ENCODE measurements at places on chromosomes 13 and 19. TPM values are rescaled to one million over a fixed set of nuclear protein-coding genes. Genes with fewer than 3 reads are reported as not detected.
A peak's percentile ranks its signal among the peaks of the same experiment; 100 is the strongest.

The ELSPBP1 gene
- polyA plus RNA-seq = not detected

The MEIOSIN gene
- not detected for polyA plus RNA-seq

The ZNF793 gene
- polyA plus RNA-seq = 0.37 TPM

DNA sequence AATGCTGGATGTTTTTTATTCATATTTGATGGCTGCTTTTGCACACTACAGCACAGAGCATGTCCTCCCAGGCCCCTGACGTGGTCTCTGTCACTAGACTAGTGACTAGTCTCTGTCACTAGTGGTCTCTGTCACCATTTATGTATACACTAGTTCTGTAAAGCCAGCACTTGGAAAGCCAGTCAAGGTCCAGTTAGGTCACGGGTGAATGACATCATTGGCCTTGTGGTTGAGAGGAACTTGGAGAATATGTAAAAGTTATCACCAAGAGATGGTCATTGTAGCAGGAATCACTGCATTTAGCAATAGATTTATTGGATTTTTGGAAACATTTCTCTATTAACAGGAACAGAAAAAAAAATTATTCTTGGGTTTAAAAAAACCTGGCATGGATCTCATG is 72.9 kb downstream of the SHISA2 start:
- DNase-seq = no peak

DNA sequence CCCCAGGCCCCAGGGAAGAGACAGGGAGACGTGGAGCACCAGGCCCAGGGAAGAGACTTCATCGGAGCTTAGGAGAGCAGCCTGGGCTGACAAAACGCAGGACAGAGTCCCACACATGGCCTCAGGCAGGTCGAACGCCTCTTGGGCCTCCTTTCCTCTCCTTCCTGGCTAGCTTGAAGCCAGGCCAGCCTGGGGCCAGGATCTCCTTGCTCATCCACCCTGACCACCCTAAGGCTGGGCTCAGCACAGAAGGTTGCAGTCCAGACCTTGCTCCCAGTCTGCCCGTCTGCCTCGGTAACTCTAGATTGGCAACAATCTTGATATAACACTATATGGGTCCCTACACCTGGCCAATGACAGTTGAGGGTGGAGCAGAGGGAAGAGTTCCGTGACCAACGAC is 10.1 kb downstream of the PPP6R1 start:
- no peak for DNase-seq

DNA sequence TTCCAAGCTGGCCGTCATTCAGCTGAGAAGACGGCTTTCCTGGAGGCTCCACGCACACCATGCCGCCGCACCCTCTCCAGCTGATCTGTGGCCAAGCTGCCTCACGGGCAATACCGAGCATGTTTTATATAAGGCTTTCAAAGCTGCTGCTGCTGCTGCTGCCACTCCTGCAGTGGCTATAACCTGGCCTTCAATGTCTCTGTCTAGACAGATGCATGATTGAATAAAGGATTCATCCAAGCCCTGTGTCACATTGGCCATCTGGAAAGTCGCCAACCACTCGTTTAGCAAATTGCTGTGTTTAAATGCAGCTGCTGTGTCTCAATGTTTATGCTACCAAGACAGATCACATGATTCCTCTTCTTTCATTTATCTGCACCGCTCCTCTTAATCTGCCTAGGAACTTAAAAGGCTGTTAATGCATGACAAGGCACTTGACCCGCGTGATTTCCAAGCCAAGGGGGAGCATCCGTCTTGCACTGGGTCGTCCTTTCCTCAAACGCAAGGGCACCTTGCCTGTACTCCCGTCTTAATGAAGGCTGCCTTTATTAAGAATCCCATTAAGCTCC is 114.3 kb downstream of the TEX26 start:
- DNase-seq = no peak

DNA sequence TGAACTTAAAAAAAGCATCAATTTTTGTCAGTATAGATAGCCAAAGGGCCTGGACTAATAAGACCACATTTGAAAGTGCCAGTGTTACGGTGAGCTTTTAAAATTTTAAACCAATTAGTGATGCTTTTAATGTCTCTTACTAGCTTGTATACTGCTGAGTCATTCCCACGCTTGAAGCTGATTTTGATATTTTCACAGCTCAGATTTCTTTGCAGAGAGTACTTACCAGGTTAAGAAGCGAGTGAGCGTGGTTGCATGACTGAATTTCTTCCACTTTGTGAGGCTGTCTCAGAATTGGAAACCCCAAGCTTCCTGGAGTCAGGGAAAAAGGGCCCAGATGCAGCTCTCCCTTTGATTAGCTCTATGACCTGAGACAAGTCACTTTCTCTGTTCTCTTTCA is 74.5 kb upstream of the NBEA start:
- DNase-seq = no peak

- DNase-seq = no peak
Observed at GRCh38 chr19:36019061-36019670, 5.2 kb upstream of the ALKBH6 start.

DNA sequence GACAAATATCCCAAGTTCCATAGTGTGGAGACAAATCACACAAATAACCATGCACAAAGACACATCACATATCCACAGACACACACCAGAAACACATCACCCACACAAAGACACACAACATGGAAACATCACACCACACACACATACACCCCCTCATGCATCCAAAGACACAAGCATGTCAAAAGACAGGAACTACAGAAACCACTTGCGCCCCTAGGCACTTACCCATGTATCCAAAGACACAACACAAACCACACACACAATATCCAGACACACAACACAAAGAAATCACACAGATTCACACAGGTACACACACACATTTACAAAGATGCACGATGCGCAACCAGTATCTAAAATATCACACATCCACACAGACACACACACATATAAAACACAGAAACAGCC is 901 bp downstream of the DPF1 start:
- no peak for DNase-seq

DNA sequence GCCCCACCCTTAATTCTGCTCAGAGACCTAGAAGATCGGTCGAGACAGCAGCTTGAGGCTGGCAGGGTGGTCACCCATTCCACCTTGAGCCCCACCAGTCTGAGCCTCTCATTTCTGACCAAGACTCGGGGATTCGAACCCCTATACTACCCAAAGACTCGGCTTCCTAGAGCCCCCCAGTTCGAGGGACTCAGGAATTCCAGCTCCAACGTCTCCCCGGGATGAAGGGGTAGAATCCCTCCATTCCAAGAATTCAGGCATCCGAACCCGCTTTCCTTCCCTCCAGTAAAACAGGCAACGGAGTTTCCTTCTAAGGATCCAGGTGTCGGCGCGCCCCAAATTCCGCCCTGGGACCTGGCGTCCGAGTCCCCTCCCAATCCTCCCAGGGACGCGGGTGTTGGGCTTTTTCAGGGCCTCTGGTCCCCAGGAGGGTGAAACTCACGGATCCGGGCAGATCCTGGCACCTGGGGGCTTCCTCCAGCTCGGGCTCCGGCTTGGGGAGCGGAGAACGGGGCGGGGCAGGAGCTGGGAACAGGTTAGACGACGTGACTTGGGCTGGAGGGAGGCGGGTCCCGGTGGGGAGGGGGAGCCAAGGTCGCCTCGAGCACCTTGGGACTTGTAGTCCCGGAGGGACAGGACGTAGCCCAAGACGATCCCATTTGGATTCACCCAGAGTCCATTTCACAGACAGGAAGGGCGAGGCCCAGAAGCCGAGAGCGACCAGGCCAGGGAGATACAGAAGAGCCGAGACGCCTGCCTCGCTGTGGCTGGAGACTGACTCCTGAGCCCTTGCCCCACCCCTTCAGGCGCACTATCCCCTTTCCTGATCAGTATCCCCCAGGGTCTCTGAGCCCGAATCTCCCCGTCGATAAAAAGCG is at the start of gene PPP1R13L:
TSS of gene PPP1R13L (minus strand) at position 513 of the 878 bp plus-strand sequence. CDS start 6,751 bp downstream, outside the sequence.
- peak; percentile 90 for DNase-seq

DNA sequence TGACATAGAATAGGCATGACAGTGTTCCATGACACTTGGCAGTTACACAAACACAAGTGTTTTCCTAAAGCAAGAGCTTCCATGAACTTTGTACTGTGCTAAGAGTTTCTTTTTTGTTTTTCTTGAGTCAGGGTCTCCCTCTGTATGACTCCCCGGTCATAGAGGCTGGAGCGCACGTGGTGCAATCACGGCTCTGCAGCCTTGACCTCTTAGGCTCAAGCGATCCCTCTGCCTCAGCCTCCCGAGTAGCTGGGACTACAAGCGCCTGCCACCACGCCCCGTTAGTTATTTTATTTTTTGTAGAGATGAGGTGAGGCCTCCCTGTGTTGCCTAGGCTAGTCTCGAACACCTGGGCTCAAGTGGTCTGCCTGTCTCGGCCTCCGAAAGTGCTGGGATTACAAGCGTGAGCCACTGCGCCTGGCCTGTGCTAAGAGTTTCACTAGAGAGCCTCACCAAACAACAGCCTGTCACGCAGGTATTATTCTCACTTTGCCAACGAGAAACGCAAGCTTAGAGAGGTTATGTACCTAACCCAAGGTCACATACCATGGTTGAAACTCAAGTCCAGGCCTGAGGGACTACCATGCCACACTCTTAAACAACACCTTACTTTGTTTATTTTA is 355.9 kb downstream of the KLF12 start:
- DNase-seq = no peak

GRCh38 chr13:102812611-102813287 is 13.8 kb downstream of the BIVM start:
- DNase-seq = no peak

- DNase-seq = peak; percentile 98
Observed at GRCh38 chr19:342801-343421, 1.7 kb downstream of the MIER2 start.

- DNase-seq = peak; percentile 43
Observed at GRCh38 chr19:44576843-44577565, 36.4 kb upstream of the IGSF23 start.

- no peak for DNase-seq
Observed at GRCh38 chr13:51957377-51958216, 53.7 kb downstream of the ATP7B start.

All from endothelial cell of umbilical vein (primary cell).